Activated naive CD8-positive, alpha-beta T cell treated with anti-CD3 and anti-CD28 coated beads, Interleukin-2, amount 50 U/mL, for 16 hours (primary cell): ENCODE measurements at places on chromosomes 2 and 18.

DNA sequence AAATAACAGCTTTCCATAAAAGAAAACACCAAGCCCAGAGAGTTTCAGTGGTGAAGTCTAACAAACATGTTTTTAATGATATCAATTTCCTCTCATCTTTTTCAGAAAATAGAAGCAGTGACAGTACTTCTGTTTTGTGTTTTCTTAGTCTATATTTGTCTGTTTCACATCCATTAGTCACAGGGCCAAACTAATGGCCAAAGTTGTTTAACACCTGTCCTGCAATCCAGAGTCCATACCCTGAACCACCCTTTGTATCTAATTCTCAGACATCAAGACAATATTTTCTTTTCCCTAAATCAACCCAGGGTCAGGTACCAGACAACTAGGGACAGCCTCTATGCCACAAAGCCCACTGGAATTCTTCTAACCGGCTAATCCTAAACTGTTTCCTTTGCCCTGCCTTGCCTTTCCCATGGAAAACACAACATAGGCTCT, 25.9 kb downstream of the TMSB10 start:
- no peak for DNase-seq

GRCh38 chr2:10597956-10598355, 91.8 kb downstream of the NOL10 start:
- no peak for DNase-seq

DNA sequence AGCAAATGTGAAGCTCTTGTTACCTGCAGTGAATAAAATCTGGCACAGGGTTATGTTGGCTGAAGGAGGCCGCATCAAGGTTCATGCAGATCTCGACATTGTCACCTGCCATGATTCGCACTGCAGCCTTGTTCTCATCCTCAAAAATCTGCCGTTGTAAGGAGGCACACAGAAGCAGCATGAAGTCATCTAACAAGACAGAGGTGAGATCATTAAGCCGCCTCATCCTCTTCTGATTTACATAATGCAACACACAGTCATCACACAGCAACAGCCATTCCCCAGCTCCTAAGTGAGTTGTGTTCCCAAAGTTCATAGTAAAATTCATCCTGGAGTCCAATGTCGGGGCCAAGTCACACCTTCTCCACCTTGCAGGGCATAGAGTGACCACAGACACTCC, 232.1 kb downstream of the NAPG start:
- no peak for DNase-seq

- no peak for DNase-seq
These were observed 847.3 kb upstream of the ACVR2A start for GRCh38 chr2:146997488-146997887.

DNA sequence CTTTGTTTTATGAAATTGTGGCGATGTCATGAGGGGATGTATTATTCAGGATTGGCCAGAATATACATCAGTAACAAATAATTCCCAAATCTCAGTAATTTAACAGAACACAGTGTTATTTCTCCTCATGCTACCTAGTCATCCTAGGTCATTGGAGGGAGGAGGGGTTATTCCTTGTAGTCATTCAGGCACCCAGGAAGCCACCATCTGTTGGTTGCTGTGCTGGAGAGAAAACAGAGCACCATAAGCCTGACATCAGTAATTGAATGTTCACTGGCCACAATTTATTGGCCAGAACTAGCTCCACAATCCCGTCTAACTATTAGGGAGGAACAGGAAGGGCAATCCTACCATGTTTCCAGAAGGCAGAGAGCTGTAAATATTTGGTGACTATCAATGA, 303.5 kb upstream of the CELF4 start:
- no peak for DNase-seq
